ENCODE measurements at places on chromosomes 1 and 21.

DNA sequence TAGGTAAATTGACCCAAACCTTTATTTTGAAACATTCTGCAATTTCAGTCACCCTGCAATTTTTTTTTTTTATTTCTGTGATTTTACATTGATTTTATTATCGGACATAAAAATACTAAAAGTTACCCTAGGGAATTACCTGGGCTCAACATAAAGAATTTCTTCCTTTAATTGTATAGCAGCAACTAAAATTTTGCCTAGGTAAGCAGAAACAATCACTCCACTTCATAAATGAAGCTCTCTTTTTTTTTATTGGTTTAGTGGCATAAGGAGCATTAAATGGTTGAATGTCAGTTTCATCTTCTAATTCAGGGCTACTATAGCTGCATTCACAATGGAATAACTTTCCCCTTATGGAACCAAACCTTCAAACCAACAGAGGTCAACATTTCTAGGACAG, 15.3 kb upstream of the OR2M4 start:
- DNase-seq: no peak

- DNase-seq: no peak
Observed at GRCh38 chr1:53011175-53011574, 50.8 kb upstream of the PODN start.

- DNase-seq: no peak
Observed at GRCh38 chr1:21048462-21048861, 128.2 kb downstream of the EIF4G3 start.

DNA sequence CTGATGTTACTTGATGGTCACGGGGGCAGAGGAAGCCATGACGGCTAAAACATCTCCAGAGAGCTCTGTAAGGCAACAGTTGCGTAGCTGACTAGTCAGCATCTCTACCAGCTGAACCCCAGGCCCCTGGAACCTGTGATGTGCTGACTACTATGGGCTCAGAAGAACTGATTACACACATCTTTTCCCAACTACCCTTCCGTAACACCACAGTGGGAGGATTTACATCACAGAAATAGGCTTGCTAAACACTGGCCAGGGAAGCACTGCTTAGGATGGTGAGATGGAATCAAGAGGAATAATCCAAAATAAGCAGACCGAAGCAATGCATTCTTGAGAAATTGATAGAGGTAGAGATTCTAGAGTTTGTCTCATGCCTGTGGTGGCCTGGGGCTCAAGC, 122.5 kb downstream of the SMYD2 start:
- no peak for DNase-seq

GRCh38 chr21:42616446-42616845, 37.0 kb upstream of the PDE9A start:
- no peak for DNase-seq

DNA sequence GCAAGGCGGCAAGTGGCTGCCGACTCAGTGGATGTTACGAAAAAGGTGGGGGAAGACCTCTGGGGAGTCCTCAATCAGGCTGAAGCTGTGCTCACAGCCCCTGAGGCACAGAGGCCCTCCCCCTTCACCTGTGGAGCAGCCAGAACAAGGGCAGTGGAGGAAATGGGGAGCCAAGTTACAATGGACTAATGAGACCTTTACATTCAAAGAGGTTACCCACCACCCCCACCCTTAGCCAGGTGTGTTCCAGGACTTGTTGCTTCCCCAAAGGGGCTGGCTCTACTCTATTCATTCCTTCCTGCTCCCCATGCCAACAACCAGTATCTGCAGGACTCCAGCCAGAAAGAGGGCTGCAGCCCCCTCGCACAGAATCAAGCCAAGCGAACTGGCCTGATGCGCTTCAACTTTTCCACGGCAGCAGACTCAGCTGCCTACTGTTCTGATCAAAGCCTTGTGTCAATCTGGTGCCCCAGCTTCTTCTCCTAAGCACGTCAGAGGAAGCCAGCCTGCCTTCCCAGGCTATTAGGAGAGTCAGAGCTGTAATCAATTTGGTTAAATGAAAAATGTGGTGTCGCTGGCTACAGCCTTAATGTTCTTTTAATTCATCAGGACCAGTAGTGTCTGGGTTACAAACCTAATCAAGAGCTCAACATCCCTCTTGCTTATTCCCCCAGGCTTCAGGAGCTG, 1.8 kb upstream of the SYT2 start:
- no peak for DNase-seq

- DNase-seq: no peak
Observed at GRCh38 chr1:66931590-66931989, 6.8 kb downstream of the MIER1 start.

DNA sequence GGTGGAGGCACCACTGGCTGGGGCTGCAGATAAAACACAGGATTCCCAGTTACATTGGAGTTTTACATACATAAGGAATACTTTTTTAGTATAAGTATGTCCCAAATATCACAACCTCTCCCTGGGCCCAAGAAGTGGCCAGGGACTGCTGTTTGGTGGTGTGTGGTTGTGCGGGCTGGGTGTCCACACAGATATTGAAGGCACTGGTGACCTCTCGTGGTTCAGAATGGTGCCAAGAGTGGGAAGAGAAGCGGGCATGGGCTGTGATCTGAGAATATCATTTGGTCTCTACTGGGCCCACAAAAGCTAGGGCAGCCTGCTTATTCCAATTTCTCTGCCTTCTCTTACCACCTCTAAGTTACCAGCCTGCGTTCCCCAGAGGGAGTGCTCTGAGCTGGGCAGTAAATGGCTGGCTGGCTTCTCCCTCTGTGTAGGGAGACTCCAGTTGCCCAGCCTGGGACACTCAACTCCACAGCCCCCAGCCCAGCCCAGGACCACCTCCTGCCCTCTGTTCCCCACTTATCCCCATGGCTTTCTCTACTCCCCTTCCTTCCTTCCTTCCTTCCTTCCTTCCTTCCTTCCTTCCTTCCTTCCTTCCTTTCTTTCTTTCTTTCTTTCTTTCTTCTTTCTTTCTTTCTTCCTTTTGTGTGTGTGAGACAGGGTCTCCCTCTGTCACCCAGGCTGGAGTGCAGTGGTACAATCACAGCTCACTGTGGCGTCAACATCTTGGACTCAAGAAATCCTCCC, 42.8 kb upstream of the RD3 start:
- no peak for DNase-seq

DNA sequence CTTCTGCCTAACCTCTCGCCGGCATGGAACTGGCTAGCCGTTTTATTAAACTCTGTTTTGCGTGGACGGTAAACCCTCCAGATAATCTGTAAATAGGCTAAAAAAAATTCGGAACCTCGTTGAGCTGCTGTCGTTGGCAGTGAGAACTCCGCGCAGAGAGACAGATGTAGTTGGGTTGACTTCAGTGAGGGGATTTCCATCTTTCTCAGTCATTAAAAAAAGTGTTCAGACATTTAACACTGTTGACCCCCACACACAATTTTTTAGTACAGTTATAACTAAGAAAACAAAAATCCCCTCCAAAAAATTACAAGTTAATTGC, 464 bp downstream of the PARK7 start:
- DNase-seq: no peak

GRCh38 chr1:58720680-58721079, 20.8 kb upstream of the MYSM1 start:
- DNase-seq: no peak

DNA sequence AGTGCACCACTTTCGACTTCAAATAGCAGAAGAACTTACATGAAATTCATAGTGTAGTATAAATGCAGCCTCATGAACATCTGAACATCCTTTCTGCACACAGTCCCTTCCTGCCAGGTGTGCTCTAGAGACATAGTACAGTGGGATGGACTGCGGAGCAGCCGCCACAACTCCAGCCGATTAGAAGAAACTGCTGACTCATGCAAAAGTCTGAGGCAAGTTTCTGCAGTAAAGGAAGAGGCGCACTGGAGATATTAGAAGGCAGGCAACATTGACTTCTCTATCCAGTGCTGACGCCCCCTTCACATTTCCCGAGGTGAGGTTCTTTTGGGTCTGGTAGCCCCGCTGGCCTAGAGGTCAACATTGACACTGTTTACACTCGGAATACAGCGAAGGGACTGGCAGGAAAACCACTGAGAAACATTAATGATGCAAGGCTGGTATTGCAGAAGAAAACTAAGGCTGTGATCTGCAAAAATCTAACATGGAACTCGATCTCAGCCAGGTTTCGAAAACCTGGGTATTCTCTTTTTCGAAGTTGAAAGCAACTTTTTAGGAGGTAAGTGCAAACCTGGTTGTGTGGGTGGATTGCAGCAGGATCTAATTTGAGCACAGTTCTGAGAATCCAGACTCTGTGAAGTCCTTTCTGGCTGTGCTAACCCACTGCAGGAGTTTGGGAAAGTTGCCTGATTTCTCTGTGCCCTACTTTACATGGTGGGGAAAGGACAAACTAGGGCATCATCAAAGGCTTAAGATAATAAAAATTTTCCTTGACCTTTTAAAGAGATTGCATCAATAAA, 90.7 kb downstream of the CDC7 start:
- no peak for DNase-seq

DNA sequence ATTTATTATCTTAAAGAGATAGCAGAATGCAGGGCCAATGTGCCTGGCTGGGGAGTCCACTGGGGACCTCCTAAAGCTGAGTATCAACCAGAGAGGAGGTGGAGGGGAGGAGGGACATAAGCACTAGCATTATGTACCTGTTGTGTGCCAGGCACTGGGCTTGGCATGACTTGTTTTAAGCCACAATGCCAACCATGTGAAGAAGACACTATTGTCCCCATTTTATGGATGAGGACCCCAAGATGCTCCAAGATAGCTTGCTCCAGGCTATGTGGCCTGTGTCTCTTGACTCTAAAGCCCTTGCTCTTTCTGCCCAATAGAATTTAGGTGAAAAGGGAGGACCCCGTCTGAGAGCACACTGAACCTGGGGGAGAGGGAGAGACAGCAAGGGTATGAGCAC, 111.3 kb downstream of the GLIS1 start:
- no peak for DNase-seq

DNA sequence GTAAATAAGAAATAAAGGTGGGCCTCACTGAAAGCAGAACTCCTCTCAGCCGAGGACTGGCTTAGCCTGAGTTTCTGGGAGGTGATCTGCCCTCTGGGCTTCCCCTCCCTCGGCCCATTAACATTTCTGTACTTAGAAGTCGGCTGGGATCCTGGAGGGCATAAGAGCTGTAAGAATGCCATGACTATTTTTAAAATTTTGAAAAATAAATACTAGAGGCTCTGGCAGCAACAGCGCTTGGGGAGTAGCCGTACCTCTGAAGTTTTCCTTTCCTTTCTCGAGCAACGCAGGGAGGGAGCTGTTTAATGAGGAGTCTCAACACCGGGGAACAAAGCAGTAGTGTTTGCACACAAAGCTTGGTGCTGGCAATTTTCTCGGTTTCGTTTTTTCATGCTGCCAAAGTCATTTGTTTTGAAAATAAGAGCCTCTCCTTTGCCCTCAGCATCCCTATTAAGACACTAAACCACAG, 498.7 kb downstream of the SMYD3 start:
- DNase-seq: no peak

DNA sequence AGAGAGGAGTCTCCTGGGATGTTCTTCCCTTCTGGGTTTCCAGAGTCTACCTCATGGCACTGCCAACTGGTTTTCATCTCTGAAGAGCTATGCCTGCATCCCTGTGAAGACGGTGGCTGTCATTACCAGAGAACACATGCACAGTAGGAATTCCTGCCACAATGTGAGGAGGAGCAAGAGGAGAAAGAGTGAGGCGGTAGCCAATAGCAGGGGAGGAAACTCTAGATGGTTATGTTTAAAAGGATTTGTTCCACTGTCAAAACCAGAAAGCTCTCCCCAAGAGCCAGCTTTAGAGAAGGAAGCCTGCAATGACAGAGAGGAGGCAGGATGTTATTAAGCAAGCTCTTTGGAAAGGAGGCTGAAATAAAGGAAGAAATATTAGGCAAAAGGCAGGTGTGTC, 12.3 kb downstream of the LMX1A start:
- no peak for DNase-seq

DNA sequence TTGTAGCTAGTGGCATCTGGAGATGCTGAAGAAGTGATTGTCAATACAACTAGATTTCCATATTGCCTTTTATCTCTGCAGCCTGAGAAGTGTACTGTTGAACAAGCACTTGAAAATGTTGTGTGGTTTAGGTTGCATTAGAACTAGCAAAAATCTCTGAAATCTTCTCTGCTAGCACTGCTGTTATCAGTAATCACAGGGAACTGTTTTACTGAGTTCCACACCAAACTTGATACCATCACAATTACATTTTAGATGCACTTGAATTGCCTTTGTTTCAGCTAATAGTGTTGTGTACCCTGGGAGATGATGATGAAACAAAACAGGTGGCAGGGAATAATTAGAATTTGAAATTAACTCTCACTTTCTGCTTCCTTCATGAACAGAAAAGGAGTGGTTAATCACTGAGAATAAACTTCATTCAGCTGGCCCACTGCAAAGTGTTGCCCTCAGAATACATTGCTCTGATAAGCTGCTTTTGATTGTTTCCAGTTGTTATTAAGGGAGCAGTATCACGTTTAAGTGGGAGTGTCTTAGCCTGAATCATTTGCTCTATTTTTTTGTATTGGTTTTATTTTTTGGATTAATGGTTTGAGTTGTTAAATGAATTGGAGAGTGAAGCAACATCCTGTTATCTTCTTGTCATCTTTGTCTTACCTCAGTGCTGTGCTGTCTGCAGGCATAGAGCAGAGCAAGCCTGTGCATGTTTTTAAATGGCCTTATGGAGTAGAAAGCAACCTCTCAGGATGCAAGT, 13.0 kb downstream of the FAM20B start:
- no peak for DNase-seq

- no peak for DNase-seq
Observed at GRCh38 chr1:107138166-107138565, 2.7 kb upstream of the NTNG1 start.

DNA sequence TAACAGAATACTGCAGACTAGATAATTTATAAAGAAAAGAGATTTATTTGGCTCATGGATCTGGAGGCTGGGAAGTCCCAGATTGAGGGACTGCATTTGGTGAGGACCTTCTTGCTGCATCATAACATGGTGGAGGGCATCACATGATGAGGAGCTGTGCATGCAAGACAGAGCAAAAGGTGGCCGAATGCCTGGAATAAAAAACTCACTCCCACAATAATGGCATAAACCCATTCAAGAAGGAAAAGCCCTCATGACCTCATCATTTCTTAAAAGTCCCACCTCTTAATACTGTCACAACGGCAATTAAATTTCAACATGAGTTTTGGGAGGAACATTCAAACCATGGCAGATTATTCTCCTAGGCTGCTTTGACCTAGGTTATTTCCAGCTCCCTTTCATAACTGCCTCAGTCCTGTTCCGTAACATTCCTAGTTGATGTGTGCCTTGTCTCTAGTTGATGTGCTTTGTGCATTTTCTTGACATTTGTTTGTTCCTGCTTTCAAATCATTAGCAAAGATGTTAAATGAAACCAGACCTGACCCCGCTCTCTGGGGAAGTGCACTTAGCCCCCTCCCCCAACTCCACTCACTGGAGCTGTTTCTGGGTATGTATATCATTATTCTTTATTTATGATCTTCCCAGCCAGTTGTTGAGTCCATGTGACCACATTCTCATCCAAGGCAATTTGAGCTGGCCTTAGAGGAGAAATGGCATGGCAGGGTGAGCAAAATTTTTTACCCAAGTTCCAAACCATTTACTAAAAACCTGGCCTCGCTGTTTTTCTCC, 148.5 kb downstream of the GDAP2 start:
- DNase-seq: no peak

DNA sequence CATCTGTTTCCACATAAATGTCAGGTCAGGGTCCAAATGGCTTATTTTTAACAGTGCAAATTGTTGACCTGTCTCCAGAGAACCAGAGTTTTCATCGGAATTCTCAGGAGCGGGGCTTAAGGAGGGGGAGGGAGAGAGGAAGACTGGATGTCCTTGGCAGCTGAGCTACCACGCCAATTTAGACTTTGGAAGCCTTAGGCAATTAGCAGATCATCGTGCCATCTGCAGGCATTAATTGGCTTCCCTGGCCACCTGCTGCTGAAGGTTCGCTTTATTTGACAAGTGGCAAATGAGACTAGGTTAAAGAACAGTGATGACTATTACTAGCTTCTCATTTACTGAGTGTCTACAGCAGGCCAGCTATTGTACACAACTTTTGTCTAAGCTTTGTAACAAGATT, 43.7 kb downstream of the HLX start:
- DNase-seq: no peak
